ENCODE measurements at places on chromosomes 2 and 18.

DNA sequence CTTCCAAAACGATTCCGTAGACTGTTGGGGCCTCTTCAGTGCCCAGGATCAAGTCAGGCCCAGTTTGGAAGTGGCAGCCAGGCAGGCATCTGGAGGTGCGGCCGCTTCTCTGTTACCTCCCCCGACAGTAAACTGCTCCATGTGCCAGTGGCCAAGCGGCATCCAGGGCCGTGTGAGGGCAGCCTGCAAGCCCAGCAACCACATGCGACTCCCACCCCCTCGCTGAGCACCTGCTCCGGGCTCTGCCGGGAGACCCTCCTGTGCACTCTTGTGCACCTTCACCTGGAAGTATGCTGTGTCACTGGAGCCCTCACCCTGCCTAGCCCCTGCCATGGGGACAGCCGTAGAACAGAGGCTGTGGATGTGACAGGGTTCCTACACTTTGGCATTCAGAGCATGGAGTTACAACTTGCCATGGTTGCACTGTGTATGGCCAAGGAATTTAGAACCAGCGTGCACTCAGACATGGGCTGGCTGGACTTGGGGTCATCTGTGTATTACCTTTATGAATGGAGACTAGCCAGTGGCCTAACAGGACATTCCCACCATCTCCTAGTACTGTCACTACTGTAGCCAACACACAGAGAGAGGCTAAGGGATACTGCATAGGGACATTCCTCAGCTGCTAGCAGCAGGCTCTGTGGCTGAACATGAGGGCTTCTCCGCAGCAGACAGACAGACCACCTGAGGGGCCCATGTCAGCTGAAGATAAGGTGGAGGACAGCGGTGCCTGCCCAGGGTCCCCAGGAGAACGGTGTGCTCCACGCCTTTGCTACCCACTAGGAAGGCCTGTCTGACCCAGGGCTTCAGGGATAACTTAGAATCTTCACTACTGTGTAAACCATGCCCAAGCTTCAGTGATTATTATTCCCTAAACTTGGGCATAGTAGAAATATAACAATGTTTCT lies 25.0 kb upstream of the FAHD2A start:
- no peak for DNase-seq

DNA sequence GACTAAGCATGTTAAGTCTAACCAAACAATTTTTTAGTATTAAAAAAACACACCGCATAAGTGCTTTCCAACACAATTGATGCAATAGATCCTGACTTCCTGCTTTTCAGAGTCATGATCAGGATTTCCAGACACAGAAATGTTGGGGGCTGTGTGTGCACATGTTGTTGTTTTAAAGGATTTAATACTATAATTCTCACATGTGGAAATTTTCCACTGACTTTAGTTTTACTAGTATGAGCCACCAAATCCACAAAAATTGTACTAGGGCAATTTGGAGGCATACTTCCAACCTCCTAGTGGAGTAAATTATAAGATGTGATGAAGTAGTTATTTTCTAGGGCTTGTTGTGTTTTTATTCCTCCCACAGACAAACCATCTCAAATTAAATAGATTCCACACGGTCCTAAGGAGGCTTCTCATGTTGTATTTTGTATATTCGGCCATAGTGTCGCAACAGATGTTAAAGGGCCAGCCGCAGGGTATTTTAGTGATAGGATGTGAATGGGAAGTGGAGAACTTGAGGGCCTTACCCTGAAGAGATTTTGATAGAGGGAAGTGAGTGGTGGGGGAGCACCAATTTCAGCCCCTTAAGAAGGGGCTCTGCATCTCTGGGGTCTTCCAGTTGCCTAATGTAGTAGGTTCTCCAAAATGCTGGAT lies 108.9 kb upstream of the KLF7 start:
- no peak for DNase-seq

DNA sequence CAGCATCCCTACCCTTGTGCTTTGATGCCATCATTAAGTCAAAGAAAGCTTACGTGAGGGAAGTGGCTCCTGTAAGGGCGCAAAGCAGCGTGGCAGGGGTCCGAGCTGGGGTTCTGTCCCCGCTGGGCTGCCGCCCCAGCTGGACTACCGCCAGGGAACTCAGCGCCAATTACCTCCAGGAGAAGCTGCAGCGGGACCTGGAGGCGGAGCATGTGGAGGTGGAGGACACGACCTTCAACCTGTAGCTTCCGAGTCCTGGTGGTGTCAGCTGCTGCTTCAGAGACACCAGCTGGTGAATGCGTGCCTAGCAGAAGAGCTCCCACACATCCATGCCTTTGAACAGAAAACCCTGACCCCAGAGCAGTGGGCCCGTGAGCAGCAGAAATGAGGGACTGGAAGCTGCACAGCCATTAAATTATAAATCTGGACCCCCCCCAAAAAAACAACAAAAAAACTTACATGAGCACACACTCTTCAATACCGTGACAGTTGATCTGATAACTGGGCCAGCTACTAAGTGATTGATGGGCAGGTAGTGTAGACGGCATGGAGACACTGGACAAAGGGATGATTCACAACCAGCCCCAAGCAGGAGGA lies 20.1 kb upstream of the YES1 start:
- DNase-seq = no peak

- no peak for DNase-seq
Observed at GRCh38 chr2:63051795-63052333, 1.2 kb downstream of the OTX1 start.

DNA sequence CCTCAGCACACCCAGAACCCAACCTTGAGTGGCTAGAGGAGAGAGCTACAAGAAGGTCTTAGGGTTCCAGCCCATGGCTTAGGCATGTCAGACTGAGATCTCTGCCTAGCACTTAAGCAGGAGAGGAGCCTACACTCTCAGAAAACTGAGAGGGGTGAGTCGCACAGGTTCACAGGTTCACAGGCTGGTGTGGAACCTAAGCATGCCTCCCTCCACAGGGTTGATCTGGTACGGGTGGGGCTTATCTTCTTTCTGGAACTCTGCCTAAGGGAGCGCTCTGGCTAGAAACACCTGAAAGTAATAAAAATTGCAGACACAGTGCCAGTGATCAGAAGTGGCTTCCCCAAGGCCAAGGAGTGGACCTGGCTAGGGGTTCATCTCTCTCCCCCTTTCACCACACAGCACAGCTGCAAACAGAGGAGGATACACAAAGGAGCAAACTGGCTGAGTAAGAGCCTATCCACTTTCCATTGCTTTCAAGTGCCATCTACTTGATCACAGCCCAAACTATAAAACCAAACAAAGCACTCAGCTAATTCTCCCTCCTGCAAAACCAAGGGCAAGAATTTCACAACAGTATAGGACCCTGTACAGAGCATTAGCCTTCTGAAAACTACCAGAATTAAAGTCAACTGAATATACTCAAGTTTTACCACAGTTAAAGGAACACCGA lies 481.9 kb upstream of the SETBP1 start:
- DNase-seq = no peak

DNA sequence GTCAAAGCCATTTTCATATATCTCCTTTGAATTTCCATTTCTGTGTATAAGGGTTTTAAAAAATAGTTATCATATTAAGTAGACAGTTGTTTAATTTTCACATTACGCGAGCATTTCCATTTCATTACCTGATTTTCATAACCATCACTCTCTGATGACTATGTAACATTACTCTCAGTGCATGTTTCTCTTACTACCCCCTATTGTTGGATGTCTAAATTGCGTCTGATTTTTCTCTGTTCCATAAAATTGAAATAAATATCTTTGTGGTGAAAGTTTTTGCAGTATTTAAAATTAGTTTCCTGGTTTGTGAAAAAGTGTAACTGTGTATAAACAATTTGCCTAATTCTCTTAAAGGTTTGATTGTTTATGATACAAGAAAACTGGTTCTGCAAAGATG lies 123.8 kb downstream of the MYO1B start:
- DNase-seq = no peak

- no peak for DNase-seq
Observed at GRCh38 chr2:217842017-217842416, 160.8 kb downstream of the TNS1 start.

DNA sequence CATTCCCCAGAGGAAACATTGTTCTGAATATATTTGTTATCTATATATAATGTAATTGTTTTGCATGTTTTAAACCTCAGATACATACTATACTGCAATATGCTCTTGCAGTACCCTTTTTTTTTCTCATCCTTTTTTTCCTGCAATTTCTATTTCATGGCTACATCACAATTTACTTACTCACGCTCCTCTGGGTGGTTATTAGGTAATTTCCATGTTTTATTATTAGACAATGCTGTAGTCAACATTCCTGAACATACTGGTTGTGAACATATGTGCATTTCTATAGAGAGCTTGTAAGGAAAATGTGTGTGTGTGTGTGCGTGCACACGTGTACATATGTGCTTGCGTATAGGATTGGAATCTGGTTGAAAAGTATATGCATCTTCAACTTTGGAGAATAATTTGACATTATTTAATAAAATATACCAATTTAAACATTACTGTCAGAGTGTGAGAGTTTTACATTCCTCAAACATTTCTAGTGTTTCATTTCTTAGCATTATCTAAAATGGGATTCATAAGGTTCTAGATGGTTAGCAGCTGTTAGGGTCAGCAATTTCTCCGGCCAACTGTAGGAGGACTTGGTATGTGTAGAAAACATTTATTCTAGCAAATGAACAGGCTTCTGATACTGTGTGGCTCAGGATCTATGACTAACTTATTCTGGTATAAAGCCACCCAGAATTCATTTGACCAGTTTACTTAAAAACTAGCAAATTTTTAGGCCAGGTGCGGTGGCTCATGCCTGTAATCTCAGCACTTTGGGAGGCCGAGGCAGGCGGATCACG lies 22.4 kb downstream of the NCOA1 start:
- DNase-seq = no peak

DNA sequence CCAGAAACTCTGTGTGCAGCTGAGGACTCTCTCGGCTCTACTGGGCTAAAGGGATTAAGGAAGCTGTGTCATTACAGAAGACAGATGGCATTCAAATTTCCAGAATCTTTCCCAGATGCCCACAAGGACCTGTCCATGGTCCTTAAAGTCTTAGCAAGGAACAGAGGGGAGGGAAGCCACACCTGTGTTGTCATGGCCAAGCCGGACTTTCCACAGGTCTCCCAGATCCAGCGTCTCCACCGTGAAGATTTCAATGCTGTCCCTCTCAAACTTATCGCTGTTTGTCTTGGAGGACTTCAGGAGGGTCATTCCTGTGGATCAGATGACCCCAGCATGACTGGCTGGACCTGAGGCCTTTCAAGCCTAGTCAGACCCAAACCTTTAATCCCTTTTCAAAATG lies 114.5 kb downstream of the LOXHD1 start:
- DNase-seq = no peak

GRCh38 chr2:15858466-15858865 lies 81.9 kb upstream of the MYCN start:
- DNase-seq = no peak

GRCh38 chr2:216119986-216120385 lies 10.8 kb downstream of the XRCC5 start:
- no peak for DNase-seq

DNA sequence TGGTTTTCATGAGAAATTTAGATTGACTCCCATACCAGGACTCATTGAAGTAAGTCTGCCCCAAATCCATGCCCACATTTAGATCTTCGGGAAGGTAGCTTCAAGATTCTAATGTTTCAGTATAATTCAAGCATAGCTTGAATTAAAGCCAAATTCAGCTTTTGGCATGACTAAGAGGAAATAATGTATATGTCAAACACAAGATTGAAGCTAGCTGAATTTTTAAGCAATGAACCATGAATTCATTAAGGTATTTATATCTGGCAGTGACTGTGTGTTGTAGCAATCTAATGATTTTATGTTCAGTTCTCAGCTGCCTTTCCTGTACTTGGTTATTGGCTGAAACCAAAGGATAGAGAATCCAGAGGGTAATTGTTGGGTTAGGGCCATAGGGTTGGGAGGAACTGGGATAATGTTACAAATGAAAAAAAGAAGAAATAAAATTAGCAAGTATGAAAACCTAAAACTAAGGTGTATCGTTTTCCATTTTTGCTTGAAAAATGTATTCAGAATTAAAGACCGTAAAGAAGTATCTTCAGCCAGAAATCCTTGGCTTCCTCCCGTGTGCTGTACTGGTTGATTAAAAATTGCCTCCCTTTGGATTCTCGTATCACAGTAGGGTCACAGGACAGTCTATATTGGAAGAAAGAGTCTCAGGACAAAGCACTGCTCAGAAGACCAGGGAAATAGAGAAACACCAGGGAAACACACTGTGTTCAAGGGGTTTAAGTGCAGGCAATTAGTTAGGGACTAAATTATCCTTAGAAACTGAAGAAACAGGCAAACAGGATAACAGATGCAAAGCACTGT lies 119.0 kb upstream of the FN1 start:
- no peak for DNase-seq

DNA sequence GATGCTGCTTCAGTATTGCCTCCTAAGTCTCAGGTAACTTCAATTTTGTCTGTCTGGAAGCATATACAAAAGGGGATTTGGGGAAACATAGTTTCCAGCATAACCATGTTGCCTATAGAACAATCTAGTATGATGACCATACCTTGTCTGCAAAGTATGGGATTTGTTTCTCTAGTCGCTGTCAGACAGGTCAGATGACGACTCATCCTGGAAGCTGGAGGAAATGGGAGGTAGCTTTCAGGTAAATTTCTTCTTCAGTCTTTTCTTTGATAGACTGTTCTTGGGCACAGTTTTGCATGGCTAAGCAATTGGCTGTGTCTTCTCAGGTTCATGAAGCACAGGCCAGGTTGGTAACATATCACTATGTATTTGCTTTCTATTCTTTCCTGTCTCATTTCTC lies 2.8 kb upstream of the OSBPL6 start:
- DNase-seq = no peak

All from head of caudate nucleus (tissue), 42 donors.